ENCODE measurements at places on chromosomes 11 and 22.

DNA sequence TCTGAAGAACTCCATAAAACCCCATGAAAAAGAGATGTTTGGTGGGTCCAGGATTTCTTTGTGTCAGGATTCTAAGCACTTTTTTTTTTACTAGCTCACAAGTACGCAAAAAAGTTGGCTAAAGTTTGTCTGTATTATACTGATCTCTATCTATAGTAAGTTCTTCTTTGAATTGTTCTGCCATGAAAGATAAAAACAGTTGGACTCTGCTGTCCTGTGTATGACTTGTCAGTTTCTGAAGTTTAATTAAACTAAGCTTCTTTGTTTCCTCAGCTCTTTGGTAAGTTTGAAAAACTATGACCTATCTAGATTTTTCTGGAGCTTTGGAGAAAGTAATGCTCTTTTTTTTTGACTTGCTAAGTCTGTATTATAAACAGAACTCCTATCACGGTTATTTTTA, 812.2 kb upstream of the LUZP2 start:
- no peaks in the 10 kb centered on the region for H3K36me3 ChIP-seq
- no peaks in the 10 kb centered on the region for H3K4me1 ChIP-seq
- no peak for DNase-seq
- H3K27me3 ChIP-seq, result no peaks in the 10 kb centered on the region
- H3K4me3 ChIP-seq, result no peak overlapping the region
- H3K27ac ChIP-seq, result no peak overlapping the region

DNA sequence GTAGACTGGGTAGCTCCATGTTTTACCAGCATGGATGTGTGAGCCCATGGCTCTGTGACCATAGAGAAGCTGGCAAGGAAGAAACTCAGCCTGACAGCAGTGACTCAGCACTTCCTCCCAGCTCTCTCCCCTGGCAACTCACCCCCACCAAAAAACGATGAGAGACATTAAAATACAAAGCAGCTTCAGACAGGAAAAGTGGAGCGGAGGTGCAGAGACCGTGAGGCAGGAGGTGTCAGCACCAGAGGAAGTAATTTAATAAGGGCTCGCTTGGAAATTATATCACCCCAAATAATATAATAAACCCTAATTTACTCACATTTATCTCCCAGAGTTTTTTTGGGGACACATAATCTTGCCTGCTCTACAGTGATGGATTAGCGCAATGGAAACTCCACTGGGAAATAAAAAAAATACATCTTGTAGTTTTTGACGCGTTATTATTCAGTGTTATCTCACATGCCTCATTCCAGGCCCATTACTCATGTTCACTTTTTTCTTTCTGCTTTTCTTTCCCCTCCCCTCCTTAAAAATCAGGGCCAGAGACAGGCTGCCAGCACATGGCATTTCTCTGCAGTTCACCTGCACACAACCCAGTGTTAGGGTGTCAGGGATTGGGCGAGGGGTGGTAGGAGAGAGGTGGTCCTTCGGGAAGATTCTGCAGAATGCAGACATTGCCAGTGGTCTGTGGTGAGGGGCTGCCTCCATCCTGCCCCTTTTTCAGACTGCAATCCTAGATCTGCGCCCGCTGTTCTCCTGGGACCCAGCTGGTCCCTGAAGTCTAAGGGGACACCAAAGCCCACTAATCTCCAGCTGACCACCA, 170.8 kb downstream of the BUD13 start:
- no peaks in the 10 kb centered on the region for H3K36me3 ChIP-seq
- no peaks in the 10 kb centered on the region for H3K27me3 ChIP-seq
- no peak overlapping the region for H3K4me3 ChIP-seq
- no peaks in the 10 kb centered on the region for H3K4me1 ChIP-seq

DNA sequence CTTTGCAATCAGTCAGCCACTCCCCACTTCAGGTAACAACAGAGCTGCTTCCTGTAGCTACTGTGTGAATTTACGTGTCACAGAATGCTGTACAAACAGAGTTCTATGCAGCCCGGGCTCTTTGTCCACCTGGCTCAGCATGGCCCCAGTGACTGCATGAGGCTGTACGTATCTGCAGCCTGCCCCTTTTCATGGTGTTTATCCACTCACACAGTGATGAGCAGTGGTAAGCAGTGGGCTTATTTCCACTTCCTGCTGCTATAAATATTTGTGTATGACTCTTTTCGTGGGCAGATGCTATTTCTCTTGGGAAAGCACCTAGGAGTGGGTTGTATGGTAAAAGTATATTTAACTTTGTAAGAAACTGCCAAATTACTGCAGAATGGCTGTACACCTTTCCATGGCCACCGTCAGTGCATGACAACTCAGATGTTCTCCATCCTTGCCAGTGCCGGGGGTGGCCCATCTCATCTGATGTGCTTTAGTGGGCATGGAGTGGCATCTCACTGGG, 43.3 kb downstream of the MYEOV start:
- DNase-seq, result no peak
- peak overlapping the region; percentile 43 for H3K4me3 ChIP-seq
- H3K36me3 ChIP-seq, result peaks cover 5% of the 10 kb centered on the region
- peak overlapping the region; percentile 35 for H3K27ac ChIP-seq

DNA sequence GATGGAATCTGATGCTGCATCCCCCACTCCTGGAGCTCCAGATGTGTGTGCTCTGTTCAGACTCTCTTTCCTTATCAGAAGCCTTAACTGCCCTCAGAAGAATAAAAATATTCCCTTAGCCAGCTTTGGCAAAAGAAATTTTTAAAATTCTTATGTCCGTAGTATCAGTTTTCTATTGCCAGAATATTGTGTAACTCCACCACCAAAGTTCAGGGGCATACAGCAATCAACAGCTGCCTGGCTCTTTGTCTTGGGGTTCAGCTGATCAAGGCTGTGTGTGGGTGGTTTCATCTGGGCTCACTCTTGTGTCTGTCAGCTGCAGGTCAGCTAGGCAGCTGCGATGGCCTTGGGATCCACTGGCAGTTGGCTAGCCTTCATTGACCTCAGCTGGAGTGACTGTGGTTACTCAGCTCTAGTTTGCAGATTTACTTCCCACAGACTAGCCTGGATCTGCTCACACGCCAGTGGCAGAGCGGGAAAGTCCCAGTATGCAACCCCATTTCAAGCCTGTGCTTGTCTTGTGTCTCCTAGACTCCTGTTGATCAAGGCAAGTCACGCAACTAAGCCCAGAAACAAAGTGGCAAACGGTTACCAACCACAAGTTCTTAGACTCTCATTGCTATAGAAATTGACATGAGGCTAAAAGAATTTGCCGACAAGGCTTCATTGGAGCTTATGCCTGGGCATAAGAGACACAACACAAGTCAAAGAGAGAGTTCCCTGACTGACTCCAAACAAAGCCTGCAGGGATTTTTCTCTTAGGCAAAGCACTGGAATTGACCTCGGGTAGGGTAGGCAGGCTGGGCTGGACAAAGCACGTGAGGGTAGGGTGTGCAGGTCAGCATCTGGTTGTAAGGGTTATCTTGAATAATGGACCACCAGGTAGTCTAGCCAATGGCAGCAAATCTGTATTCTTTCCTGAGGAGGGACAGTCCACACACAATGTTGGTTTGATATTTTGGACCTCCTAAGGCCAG, 7.5 kb downstream of the TMEM138 start:
- no peaks in the 10 kb centered on the region for H3K27me3 ChIP-seq
- H3K4me3 ChIP-seq, result no peak overlapping the region
- no peak overlapping the region for H3K27ac ChIP-seq

DNA sequence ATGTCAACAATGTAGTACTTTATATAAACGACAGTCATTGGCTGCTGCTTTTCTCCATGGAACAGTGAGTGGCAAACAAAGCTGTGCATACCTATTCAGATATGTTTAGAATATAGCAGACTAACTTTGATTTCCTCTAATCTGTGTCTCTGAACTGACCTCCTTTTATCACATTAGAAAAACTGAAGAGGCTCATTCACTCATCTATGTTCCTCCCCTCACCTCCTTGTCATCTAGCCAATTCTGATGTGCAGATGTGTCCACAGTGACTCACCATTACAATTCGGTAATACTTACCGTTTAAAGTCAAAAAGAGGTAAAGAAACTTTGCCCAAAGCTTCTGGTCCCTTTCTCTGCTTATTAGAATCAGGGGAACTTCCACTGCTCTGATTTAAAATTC, 51.5 kb upstream of the RPS13 start:
- H3K4me1 ChIP-seq, result no peaks in the 10 kb centered on the region
- no peak overlapping the region for H3K4me3 ChIP-seq
- no peak for DNase-seq
- H3K27ac ChIP-seq, result no peak overlapping the region
- H3K36me3 ChIP-seq, result peaks cover 61% of the 10 kb centered on the region

- no peak overlapping the region for H3K4me3 ChIP-seq
- H3K27me3 ChIP-seq, result no peaks in the 10 kb centered on the region
- no peak overlapping the region for H3K27ac ChIP-seq
- H3K4me1 ChIP-seq, result no peaks in the 10 kb centered on the region
- DNase-seq, result no peak
Observed at GRCh38 chr11:62514151-62514550, 32.5 kb downstream of the AHNAK start.

DNA sequence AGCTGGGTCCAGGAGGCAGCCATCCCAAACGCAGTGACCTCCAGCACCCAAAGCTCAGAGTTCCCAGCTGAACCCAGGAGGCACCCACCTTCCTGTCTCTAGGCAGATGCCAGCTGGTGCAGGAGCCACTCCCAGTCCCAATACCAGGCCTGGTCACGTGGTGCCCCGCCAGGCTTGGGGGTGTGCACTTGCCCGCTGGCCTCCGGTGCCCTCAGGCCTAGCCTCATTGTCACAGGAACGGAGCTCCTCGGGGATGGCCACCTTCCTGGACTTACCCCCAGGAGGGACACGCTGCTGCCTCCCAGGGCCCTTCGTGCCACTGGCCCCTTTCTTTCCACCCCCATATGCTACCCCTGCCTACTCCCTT, 4.6 kb downstream of the BID start:
- no peak for DNase-seq
- H3K4me3 ChIP-seq, result no peak overlapping the region
- peak overlapping the region; percentile 87 for H3K27ac ChIP-seq
- H3K4me1 ChIP-seq, result peaks cover 68% of the 10 kb centered on the region

GRCh38 chr11:124583781-124584180, 14.0 kb downstream of the OR8A1 start:
- no peaks in the 10 kb centered on the region for H3K36me3 ChIP-seq
- no peak overlapping the region for H3K4me3 ChIP-seq
- no peaks in the 10 kb centered on the region for H3K4me1 ChIP-seq
- DNase-seq, result no peak
- peaks cover 14% of the 10 kb centered on the region for H3K27me3 ChIP-seq

GRCh38 chr22:27801616-27802345, at the start of gene MN1:
MN1 (minus strand) TSS chr22:27801756; CDS start chr22:27800543, 1,213 bp downstream.
- peaks cover 23% of the 10 kb centered on the region for H3K4me1 ChIP-seq
- no peak within 1 kb of the TSS for H3K27ac ChIP-seq
- no peaks in the 10 kb centered on the region for H3K36me3 ChIP-seq
- H3K27me3 ChIP-seq, result peaks cover 32% of the 10 kb centered on the region

DNA sequence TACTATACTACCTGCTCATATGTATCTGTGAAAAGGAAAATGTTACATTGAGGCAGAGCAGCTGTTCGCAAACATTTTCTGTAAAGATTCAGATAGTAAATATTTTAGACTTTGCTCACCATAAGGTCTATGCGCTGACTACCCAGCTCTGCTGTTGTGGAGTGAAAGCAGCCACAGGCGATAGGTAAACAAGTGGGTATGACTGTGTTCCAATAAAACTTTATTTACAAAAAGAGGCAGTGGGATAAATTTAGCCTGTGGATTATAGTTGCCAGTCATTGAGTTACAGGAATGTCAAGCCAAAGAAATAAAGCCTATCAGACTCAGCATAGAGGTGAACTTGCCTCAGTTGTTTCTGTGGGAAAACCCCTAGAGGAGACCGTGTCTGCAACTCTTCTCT, 487.7 kb upstream of the API5 start:
- no peak for DNase-seq
- no peak overlapping the region for H3K27ac ChIP-seq
- no peaks in the 10 kb centered on the region for H3K27me3 ChIP-seq
- H3K36me3 ChIP-seq, result no peaks in the 10 kb centered on the region

GRCh38 chr11:61616434-61616833, 35.6 kb upstream of the SYT7 start:
- no peaks in the 10 kb centered on the region for H3K4me1 ChIP-seq
- no peaks in the 10 kb centered on the region for H3K36me3 ChIP-seq
- DNase-seq, result no peak
- H3K27me3 ChIP-seq, result peaks cover 25% of the 10 kb centered on the region

DNA sequence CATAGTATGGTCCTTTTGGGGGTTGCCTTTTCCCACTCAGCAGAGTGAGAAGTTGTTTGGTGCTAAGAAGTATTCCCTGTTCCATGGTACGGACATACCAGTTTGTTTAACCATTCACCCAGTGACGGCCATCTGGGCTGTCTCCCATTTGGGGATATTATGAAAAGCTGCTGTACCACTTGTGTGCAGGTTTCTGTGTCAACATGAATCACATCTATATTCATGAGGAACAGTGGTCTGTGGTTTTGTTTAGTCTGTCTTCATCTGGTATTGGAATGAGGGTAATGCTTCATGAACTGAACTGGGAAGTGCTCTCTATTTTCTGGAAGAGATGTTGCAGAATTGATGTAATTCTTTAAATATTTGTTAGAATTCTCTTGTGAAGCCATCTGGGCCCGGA, 89.5 kb downstream of the TRMU start:
- peaks cover 5% of the 10 kb centered on the region for H3K4me1 ChIP-seq
- H3K36me3 ChIP-seq, result peaks cover 4% of the 10 kb centered on the region
- no peak overlapping the region for H3K27ac ChIP-seq
- no peak overlapping the region for H3K4me3 ChIP-seq

GRCh38 chr22:17945156-17945887, 79.0 kb downstream of the MICAL3 start:
- no peaks in the 10 kb centered on the region for H3K27me3 ChIP-seq
- peaks cover 12% of the 10 kb centered on the region for H3K4me1 ChIP-seq
- peaks cover 2% of the 10 kb centered on the region for H3K36me3 ChIP-seq
- peak overlapping the region; percentile 29 for H3K27ac ChIP-seq
- no peak for DNase-seq
- no peak overlapping the region for H3K4me3 ChIP-seq

DNA sequence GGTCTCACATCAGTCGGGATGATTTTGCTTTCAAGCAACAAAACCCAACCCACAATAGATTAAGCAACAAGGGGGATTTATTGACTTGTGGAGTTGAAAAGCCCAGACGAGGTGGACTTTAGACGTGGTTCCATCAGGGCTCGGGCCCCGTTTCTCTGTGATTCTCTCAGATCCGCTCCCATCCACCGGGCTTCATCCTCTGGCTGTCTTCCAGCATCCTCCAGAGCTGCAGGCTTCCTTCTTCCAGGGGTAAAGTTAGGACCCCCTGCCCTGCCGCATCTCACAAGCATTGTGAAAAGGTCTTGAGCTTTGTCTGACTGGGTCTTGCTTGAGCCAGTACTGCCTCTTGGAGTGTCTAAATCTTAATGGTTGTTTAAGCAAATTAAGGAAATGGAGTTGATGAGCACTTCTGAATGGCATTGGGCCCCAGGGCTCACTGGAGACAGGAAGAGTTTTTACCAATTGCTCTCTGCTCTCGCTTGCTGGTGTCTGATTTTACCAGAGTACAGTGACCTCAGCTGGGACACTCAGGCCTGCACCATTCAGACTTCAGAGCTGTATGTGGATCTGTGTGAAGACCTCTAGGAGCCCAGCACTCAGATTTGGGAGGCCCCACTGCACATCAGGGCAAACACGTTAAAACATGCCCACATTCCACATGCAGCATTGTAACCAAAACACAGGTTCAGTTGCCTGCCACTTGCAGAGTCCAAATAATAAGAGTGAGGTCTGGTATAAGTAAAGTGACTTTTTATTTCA, 13.5 kb upstream of the FTH1 start:
- DNase-seq, result no peak
- no peak overlapping the region for H3K4me3 ChIP-seq
- peaks cover 5% of the 10 kb centered on the region for H3K36me3 ChIP-seq
- H3K27me3 ChIP-seq, result no peaks in the 10 kb centered on the region

Data from naive thymus-derived CD8-positive, alpha-beta T cell (primary cell).